Astrocyte of the cerebellum (primary cell): ENCODE measurements at places on chromosomes 16 and 17.

GRCh38 chr17:83024218-83024971 lies 55.0 kb upstream of the METRNL start:
- no peak for DNase-seq

DNA sequence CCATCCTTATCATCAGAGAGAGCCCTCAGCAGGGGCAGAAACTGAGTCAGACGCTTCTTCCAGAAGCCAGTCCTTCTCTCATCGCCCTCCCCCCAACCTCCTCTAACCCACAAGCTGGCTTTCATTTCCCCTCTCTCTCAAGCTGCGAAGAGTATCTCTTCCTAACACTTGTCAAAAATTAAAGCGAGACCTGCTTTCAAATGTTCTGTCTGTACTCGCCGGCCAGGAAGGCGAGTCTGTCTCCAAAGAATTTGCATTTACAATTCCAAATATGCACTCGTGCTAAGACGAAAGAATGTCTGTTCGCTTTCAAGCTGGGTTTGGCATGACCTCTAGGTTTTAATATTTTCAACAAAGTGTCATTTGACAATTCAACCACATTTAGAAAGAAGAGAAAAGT lies 140.4 kb downstream of the RGS9 start:
- peak; percentile 57 for DNase-seq

GRCh38 chr16:89233678-89234490 lies 16.4 kb downstream of the ZNF778 start:
- no peak for DNase-seq

DNA sequence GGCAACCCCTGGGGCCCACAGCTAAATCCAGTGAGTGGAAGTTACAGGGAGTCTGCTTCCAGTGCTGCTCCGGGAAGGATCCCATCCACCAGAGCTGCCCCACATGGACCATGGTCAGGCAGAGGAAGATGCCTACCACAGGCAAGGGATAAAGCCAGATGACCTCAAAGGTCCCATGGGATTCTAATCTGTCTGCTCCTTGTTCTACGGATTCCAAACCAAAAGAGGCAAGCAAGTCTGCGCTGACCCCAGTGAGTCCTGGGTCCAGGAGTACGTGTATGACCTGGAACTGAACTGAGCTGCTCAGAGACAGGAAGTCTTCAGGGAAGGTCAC lies 1.4 kb downstream of the CCL4L2 start:
- DNase-seq: no peak

GRCh38 chr17:55833306-55833705 lies 82.5 kb downstream of the PCTP start:
- no peak for DNase-seq

DNA sequence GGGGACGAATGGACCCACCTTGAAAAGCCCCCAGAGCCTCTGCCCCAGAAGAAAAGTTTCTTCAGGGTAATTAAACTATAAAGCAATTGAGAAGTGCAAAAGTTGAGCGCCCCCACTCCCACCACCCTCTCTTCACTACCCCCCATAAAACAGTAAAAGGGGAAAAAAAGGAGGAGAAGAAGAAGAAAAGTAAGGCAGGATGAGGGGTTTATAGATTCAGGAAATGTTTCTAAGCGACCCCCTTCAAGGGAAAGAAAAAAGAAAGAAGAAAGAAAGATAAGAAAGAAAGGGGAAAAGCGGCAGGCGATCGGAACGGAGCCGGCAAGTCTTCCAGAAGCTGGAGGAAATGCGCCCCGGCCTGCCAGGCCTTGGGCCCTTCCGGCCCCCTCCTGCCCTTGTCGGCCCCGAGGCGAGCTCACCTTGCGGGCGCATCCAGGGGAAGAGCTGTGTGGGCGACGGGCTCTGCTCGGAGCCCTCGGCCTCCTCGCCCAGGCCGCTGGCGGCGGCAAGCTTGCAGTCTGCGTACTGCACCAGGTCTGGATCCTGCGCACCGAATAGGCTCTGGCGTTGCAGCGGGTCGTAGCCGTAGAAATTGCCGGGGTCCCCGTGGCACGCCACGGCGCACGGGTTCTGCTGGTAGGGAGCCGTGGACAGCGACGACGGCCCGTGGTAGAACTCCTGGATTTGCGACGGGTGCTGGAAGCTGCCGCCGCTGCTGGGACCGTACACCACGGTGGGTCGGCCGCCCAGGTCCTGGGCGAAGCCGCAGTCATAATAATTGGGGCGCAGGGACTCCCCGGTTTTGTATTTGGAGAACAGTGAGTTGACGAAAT lies 1.0 kb downstream of the HOXB8 start:
- DNase-seq: no peak

GRCh38 chr16:22407486-22407885 lies 33.1 kb upstream of the CDR2 start:
- no peak for DNase-seq

GRCh38 chr16:77965346-77965745 lies 57.0 kb upstream of the CLEC3A start:
- DNase-seq: no peak

- DNase-seq: peak; percentile 76
Observed at GRCh38 chr17:42132941-42133340, 10.3 kb downstream of the HSPB9 start.

GRCh38 chr16:24988593-24989338 lies 26.4 kb downstream of the ARHGAP17 start:
- DNase-seq: no peak

DNA sequence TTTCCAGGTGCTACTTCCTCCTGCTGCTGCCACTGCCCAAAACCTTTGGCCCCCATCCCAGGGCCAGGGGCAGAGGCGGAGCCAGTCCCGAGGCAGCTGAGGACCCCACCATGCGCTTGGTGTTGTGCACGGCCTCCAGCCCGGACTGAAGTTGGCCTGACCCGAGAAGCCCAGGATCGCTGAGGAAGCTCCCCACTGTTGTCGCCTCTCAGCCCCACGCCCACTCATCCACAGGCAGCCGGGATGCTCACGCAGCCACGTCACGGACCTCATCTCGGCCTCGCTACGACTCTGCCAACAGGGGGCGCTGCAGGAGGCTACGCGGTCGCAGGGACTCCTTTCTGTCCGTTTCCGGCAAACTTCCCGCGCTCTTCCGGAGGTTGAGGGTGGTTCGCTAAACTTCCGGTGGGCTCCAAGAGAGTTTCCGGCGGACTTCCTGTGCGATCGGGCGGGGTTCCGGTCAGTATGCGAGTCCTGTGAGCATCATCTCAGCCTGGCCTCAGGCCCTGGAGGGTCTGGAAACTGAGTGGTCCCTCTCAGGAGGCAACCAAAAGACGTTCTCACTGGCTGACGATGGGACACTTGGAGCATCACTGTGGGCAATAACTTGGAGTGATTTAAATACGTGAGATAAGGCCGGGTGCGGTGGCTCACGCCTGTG lies 12.4 kb downstream of the ZG16B start:
- no peak for DNase-seq

GRCh38 chr16:89685916-89686315 lies 573 bp upstream of the CDK10 start:
- no peak for DNase-seq

- DNase-seq: no peak
Observed at GRCh38 chr17:63848834-63849689, 6.6 kb upstream of the SMARCD2 start.

DNA sequence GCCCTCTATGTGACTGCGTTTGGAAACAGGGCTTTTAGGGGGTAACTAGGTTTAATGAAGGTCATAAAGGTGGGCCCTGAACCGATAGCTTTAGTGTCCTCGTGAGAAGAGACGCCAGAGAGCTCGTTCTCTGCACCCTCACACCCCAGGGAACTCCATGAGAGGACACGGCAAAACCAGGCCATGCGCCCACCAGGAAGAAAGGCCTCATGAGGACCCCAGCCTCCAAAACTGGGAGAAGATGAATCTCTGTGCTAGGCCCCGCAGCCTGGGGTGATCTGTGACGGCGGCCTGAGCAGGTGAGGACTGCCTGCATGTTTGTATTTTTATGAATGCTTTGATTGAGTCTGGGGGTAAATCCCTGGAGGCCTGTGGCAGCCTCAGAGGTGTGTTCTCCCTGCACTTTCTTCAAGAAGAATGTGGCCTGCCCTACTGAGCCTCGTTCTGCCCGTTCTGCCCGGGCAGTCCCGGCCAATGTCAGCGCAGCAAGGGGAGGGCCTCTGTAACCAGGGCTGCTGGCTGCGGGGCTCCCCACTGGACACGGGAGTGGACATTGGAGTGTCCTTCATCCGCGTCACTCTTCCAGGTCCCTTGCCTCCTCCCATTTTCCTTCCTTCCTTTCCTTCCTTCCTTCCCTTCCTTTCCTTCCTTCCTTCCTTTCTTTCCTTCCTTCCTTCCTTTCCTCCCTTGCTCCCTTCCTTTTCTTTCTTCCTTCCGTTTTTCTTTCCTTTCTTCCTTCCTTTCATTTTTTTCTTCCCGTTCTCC lies 6.8 kb upstream of the RNF213 start:
- no peak for DNase-seq

DNA sequence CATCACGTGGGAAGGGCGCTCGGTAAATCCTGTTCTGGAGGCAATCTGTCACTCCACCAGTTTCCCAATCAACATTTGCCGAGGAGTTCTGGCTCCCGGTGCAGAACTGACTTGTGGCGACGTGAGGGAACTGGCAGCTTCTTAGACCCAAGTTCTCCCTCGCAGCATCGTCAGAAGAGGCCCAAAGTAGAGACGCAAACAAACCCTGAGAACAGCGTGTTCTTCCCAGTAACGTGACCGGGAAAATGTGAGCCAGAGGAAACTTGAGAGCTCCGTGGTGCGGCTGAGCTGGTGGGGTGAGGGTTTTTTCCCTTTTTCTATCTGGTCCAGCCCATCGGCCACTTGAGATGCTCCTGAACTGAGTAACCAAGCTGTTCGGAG lies 158.9 kb upstream of the CACNG5 start:
- DNase-seq: no peak

DNA sequence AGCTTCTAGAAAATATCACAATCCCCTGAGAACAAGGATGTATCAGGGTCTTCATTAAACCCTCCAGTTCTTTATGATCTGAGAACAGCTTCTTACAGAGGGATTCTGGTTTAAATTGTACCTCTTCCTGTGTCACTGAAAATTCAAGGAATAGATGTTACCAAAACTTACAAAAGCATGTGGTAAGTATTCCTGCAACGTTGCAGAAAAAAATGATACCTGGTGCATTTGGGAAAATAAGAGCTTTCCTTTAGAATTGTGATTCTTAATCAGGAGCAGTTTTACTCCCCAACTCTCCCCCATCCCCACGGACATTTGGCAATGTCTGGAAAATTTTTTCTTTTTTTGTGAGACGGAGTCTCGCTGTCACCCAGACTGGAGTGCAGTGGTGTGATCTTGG lies 7.3 kb downstream of the SLFN14 start:
- DNase-seq: no peak

GRCh38 chr16:88697831-88698615 lies 8.2 kb downstream of the RNF166 start:
- DNase-seq: no peak
